ENCODE measurements at places on chromosomes 11 and 22.

GRCh38 chr11:28384418-28384817 lies 276.2 kb downstream of the METTL15 start:
- DNase-seq: no peak

GRCh38 chr22:40486962-40487602 lies 116.7 kb downstream of the SGSM3 start:
- no peak for DNase-seq

DNA sequence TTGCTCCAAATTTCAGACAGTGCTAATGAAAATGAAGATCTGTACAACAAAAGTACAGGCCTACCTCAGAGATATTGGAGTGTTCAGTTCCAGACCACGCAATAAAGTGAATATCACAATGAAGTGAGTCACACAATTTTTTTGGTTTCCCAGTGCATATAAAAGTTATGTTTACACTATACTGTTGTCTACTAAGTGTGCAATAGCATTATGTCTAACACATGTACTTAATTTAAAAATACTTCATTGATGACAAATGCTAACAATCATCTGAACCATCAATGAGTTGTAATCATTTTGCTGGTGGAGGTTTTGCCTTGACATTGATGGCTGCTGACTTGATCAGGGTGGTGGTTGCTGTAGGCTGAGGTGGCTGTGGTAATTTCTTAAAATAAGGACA lies 60.6 kb upstream of the E2F8 start:
- DNase-seq: no peak

- DNase-seq: no peak
These were observed 50.4 kb upstream of the PRSS23 start for GRCh38 chr11:86749821-86750401.

- no peak for DNase-seq
These were observed 6.9 kb upstream of the NAA40 start for GRCh38 chr11:63931876-63932275.

All from NCI-H1417 (cell line).